Activated CD8-positive, alpha-beta memory T cell treated with anti-CD3 and anti-CD28 coated beads for 1 hour (primary cell): ENCODE measurements at places on chromosomes 4 and X.

- DNase-seq, result no peak
Observed at GRCh38 chr4:121792966-121793365, 8.2 kb upstream of the EXOSC9 start.

GRCh38 chr4:78937837-78938236 lies 1.4 kb downstream of the PAQR3 start:
- no peak for DNase-seq

- no peak for DNase-seq
Observed at GRCh38 chr4:154254999-154255398, 236.6 kb downstream of the DCHS2 start.

GRCh38 chrX:71954458-71954857 lies 43.8 kb downstream of the NHSL2 start:
- no peak for DNase-seq

GRCh38 chr4:145909773-145910172 lies 28.9 kb downstream of the ZNF827 start:
- no peak for DNase-seq

GRCh38 chr4:6360385-6360784 lies 90.7 kb downstream of the WFS1 start:
- no peak for DNase-seq

DNA sequence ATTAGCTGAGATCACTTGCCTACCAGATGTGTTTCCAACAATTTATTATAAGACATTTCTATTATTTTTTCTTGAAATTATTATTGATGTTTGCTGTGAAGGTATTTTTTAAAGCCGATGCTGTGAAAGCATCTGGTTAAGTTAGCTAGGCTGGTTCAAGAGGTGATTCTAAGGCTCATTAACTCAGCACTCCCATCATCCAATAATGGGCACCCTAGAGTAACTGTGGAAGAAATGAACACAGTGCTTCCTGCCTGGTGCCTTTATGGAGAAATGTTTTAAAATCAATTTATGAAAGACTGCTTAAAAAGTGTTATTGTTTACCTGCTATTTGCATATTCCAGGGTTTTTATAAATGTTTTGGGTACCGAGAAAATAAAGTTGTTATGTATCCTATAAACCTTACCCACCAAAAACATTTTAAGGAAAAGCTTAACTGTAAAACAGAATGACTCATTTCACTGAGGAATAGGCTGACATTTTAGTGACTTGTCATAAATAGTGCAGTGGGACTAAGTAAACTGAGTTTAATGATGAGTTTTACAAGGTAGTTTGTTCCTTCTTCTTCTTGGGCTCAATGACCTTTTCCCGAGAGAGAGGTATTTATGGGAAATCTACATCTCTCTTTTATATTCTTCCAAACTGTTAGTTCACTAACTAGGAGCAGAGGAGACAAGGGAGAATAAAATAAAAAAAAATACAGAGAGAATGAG lies 310.0 kb upstream of the AADAT start:
- no peak for DNase-seq

DNA sequence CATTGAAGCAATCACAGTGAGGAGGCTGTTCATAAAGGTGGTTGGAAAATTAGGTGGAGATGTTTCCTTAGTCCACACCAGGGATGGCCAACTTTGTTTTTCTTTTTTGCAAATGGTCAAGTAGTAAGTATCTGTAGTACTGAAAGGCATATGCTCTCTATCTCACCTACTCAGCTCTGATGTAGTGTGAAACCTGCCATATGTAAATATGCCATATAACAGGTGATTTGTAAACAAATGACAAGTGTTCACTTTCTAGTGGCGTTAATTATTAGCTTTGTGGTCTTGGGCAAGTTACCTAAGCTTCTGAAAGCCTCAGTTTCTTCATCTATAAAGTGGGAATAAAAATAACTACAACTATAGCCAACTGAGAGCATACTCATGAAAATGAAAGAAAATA lies 421.4 kb upstream of the LCORL start:
- DNase-seq, result no peak

DNA sequence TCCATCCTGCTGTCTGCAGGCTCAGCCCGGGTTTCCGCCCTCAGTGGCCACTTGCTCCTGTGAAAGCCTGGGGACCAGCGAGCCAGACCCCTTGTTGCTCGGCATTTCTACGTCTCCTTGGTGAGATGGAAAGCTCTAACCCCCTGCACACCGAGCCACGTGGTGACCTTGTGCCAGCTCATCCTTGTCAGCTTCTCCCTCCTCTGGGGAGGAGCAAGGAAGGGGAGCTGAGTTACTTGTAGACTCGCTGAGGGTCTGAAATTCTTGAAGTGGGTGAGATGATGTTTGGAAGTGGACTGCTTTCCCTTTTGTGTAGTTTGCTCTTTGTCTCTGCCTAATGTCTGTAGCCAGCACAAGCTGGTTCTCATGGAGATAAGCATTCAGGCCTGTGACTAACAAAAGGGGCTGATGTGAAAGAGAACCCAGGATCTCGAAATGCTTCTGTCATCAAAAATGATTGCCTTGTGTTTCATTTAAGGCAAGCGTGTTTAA lies 29.3 kb downstream of the RGS12 start:
- DNase-seq, result no peak

DNA sequence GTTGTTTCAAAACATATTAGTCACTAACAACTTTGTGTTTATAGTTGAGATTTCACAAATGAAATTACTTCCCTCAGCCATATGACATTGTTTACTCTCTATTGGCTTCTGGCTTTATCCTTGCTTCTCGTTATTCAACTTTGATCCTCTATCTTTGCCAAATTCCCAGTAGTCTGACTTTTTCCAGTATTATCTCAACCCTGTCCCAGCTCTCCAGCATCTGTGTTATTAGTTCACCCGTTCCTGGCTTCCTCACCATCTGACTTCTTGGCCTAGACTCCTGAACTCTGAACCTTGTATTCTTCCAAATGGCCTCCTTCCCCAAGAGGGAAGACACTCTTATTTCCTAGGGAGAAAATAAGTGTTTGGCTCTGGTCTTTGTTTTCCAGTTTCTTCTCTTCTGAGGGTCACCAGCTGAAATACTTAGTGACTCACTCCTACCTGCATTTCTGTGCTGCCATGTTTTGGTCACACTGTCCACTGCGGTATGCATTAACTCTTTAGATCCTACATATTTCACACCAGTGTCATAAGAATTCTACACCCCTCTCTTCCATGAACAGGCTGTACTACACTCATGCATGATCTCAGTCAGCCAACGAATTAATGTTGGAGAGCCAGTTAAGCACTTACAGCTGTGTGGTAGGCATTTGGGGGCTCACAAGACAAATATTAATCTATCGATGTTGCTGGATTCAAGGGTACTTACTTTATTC lies 17.0 kb upstream of the ARHGAP24 start:
- no peak for DNase-seq

- DNase-seq, result no peak
Observed at GRCh38 chrX:19569930-19570329, 54.6 kb upstream of the MAP3K15 start.

DNA sequence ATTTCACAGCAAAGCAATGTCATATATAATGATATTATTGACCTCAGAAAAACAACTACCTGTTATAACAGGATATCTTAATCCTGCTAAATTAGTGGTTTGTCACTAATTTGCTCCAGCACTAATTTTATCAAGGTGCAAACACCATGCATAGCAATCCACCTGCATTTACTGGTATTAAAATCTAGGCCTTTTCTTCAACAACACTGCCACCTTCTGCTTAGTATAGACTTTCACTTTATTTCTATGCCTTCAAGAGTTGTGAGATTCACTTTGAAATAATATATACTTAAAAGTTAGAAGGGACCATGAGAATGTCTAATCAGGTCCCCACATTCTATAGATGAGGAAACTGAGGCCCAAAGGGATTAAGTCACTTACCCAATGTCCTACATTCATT lies 82.1 kb upstream of the IQCM start:
- no peak for DNase-seq

DNA sequence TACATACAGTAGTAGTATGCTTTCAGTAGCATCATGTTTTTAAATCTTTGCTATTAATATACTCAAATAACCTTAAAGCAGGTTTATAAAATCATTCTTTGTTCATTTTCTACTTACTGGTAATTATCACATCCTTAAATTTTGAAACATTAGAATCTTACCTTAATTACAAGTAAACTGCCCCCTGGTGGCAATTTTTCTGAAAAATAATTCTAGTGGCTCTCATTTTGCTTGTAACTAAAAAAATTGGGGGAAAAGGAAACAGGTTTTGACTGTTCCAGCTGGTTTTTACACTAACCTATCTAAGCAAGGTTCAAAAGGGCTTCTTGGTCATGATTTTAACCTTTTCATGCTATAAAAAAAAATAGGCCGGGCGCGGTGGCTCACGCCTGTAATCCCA lies 18.5 kb upstream of the DCAF4L1 start:
- DNase-seq, result no peak

DNA sequence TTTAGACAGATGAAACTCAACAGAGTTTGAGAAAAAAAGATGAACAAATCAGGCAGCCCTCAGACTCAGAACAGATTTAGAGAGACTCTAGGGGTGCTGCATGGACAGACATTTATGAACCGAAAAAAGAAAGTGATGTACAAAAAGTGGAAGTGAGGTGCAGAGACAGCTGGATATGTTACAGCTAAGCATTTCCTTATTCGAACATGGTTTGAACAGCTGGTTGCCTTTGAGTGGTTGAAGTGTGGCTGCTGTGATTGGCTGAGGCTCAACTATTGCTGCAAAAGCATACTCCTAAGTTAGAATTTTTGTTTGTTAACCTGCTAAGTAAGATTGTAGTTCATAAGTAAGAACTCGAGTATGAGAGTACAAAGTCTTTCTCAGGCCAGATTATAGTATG lies 331.5 kb upstream of the PABPC4L start:
- DNase-seq, result no peak

DNA sequence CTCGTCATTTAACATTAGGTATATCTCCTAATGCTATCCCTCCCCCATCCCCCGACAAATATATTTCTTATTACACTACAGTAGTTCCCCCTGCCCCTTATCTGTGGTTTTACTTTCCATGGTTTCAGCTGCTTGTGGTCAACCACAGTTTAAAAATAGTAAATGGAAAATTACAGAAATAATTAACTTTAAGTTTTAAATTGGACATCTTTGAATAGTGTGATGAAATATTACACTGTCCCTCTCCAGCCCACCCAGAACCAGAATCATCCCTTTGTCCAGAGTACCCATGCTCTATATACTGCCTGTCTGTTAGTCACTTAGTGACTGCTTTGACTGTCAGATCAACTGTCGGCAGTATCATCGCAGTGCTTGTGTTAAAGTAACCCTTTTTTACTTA lies 47.4 kb upstream of the VEGFC start:
- DNase-seq, result no peak

DNA sequence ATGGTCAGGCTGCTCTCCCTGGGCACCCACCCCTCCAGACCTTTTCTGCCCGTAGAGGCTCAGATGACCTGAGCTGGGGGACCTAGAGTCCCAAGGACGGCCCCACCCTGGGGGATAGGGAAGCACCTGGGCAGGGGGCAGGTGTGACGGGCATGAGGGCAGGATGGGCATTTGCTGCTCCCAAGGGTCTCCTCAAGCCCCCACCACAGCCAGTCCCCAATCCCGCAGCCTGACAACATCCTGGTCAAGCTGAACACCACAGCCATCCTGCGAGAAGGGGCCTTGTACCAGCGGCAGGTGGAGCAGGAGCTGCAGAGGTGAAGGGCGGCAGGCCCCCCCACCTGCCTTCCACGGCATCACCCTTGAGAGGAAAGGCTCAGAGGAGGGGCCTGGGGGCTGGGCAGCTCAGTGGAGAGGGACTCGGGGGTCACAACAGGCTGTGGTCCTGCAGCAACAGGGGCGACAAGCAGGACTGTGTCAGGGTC lies 17.8 kb upstream of the RNF4 start:
- no peak for DNase-seq

GRCh38 chr4:10898072-10898471 lies 213.5 kb upstream of the CLNK start:
- DNase-seq, result no peak

DNA sequence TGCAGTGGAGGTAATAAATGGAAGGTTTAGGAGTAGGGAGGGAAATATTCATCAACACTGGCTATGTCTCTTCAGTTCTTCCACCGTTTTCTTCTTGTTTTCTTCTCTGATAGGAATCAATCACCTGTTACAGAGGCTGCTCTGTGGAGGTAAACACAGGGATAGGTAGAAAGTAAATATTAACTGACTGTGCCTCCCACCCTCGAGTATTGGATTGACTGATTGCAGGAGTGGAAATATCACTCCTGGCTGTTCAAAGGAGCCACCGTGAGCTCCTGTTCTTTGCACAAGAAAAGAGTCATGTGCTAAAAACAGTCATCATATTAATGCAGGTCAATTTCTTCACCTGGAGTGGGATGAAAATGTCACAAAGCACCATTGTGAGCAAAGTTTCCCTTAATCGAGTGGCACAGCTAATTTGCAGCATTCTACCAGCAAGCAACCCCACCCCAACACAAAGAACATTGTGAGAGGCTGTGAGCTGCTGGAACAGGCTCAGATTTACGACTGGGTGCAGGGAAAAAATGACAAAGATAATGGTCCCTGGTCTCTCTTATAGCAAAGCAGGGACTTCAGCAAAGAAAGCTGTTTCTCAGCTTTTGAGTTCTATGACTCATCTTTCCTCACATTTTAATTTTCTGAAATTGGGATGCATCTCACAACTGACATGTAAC lies 113.7 kb upstream of the TSPAN5 start:
- DNase-seq, result no peak

- no peak for DNase-seq
Observed at GRCh38 chr4:138460477-138461414, 218.6 kb upstream of the SLC7A11 start.

- DNase-seq, result no peak
Observed at GRCh38 chrX:133661962-133662839, 246.9 kb upstream of the GPC4 start.

DNA sequence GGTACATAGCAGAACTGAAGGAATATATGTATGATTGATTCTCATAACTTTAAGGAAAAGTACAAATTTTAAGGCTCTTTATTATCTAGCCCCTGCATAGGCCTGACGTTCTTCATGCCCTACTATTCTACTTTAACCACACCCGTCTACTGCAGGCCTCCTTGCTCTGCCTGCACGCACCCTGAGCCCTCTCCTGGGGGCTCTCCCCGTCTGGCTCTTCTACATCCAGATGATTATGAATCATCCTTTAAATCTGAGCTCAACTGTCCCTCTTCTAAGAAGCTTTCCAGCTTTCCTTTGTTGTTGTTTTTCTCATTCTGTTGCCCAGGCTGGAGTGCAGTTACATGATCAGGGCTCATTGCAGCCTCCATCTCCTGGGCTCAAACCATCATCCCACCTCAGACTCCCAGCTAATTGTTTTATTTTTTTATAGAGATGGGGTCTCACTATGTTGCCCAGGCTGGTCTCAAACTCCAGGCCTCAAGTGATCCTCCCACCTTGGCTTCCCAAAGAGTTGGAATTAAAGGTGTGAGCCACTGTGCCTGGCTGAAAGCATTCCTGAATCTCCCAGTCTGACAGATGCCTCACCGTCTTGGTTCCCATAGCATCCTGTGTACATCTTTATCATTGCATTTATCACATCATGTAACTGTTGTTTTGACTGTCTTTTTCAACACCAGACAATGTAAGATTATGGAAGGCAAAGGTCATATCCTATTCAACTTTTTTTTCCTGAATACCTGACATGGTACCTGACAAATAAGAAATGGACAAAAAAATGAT lies 89.2 kb downstream of the WDFY3 start:
- DNase-seq, result no peak

GRCh38 chr4:65805936-65806335 lies 135.6 kb upstream of the EPHA5 start:
- DNase-seq, result no peak

GRCh38 chrX:118989886-118990285 lies 15.5 kb downstream of the LONRF3 start:
- no peak for DNase-seq

GRCh38 chr4:124523816-124524215 lies 188.7 kb downstream of the ANKRD50 start:
- DNase-seq, result no peak

- DNase-seq, result no peak
Observed at GRCh38 chr4:62622089-62622488, 1422.0 kb downstream of the ADGRL3 start.
